ENCODE measurements at places on chromosomes 16 and 17.

DNA sequence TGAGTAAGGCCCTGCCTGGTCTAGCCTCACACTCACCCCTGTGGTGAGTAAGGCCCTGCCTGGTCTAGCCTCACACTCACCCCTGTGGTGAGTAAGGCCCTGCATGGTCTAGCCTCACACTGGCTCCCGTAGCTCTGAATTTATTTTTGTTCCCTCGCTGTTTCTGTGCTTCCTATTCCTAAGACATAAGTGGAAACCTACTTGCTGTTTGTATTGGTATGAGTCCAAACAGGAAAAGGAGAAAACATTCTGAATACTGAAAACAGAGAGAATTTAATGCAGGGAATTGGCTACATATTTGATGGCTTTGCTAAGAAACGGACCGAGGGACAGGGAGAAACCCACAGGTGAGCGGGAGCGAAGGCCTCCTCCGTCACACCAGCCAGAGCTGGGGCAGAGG, 267.8 kb downstream of the FOXL1 start:
- DNase-seq: no peak

DNA sequence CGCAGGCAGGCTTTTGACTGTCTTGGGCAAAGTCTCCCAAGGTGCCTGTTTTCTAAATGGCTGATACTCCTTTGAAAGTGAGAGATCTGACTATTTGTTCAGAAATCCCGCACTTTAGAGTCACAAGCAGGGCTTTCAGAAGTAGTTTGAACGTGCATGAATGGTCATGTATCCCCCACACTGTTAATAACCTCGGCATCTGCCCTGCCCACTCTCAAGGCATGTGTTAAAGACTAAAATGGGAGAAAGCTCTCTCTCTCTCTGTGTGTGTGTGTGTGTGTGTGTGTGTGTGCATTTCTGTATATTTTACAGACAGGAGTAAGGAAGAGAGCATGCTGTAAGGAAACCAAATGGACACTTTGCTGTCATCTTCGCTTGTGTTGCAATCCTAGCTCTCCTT, 163.7 kb downstream of the MAF start:
- no peak for DNase-seq

DNA sequence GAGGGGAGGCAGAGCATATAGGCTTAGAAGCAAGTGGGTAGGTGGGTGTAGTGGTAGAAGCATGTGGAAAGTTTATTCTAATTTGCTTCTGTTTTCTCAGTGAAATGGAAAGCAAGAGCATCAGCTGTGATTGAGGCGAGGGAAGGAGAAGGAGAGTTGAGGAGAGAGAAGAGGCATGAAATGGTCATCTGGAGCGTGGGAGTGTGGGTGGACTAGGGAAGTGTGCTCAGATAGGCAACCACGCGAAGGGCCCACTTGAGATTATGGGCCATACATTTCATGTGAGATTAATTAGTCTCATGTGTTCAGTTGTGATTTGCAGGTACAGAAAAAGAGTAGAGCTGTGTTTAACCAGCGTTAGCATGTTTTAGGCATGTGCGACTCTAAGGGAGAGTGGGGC, 20.8 kb upstream of the CDC6 start:
- DNase-seq: no peak

DNA sequence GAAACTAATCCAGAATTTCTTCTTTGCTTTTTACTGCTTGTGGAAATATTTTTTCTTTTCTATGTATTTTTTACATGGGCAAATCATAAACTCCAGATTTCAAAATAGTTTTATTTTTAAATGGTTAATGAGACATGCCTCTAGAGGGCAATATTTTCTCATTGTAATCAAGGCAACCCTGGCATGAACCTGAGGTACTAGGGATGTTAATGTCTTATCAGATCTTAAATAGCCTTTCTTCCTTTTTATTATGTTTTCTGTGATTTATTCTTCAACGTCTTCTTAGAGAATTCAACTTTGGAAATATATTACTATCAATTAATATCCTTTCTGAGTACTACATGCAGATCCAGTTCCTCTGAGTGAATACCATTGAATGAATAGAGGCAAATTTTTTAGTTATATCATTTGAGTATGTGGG, 324.7 kb downstream of the BCAS3 start:
- DNase-seq: peak; percentile 64

GRCh38 chr17:39270923-39271322, 45.2 kb upstream of the STAC2 start:
- peak; percentile 92 for DNase-seq

GRCh38 chr17:17024778-17025300, 17.4 kb upstream of the MPRIP start:
- no peak for DNase-seq

DNA sequence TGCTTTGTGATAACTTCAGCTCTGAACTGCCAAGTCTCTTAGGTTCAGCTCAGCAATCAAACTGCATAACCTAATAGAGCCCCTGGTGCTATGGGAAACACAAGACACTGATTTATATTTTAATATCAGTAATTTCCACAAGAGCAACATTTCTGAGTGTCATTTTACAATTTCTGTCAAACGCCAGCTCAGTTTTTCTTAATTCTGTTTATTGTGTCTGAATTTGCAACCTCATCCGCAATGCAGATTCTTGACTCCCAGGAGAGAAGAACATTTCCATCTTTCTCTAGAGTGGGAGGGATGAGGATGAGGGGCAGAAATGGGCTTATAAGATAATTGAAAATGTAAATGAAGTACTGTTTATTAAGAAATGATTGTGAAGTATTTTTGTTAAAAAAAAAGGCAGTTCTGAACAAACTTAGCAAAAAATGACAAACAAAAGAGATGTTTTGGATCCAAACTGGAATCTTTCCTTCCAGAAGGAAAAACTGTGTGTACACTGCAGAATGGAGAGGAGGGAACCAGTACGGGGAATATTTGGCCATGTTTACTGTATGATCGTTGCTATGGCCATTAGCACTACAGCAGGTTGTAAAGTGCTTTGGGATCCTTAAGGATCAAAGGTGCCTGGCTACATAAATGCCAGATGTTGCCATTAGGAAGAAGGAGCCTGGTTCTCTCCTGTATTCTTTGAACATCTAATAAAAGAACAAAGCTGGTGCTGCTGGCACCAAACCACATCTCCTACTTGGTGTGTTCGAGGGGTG, 7.4 kb upstream of the PMFBP1 start:
- DNase-seq: no peak

- peak; percentile 34 for DNase-seq
Observed at GRCh38 chr16:54812229-54812628, 118.4 kb upstream of the IRX5 start.

DNA sequence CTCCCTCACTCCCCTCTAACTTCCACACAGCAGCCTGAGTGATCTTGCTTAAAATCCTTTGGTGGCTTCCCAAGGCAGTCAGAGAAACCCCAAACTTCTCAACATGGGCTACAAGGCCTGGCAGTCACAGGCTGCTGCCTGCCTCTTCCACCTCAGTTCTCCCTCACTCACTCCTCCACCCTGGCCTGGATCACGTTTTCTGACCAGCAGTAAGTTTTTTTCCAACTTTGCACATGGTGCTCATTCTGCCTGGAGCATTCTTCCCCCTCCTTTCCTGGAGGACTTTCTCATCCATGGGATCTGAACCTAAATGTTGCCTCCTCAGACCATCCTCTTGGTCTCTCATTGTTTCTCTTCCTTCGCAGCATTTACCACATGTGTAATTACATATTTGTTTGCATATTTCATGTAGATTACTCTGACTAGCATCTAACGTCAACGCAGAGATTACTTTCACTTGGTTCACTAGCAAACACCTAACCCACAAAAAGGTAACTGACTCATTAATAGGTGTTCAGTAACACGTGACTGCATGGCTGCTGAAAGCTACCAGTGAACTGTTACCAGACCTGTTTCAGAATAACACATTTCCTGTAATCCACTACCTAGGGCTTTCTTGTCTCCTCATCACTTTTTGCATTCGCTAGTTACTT, 17.1 kb downstream of the GNA13 start:
- no peak for DNase-seq

- no peak for DNase-seq
Observed at GRCh38 chr17:39767147-39767546, 29.4 kb downstream of the GRB7 start.

DNA sequence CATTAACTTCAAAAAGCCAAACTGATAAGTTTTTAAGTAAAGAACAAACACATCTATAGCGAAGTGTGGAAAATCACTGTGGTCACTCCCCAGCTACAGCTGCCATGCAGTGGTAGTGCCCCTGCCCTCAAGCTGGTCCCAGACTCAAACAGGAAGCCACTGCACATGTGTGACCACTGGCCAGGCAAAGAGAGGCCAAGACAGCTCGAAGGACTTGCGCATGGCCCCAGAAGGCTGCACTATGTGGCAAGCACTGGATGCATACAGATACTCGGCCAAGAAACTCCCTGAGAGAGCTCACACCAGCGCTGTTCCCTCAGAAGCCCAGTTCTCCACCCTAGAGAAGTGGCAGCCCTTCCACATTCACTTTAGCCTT, 82.4 kb downstream of the ANKRD11 start:
- peak; percentile 57 for DNase-seq

DNA sequence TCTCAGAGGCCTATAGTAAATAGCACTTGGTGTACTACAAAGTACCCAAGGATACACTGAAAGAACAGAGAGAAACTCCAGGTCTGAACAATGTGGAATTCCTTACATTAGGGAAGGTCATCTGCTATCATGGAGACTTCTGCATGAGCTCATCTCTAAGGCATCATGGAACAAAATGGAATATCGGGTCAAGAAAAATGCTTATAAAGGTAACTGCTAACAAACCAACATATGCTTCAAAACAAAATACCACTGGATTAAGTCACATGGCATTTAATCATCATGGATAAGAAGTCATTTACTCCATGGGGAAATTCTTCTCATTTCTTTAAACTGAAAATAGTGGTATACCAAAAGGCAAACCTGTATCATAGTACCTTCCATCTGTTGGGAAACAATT, 34.2 kb downstream of the TXNDC11 start:
- peak; percentile 21 for DNase-seq

Measured in AG10803 (cell line).